ENCODE measurements at places on chromosomes 4 and X. TPM values are rescaled to one million over a fixed set of nuclear protein-coding genes. Genes with fewer than 3 reads are reported as not detected.
A peak's percentile ranks its signal among the peaks of the same experiment; 100 is the strongest.

Gene MAGEB10
- total RNA-seq = not detected

Gene CTAG1B
- total RNA-seq = not detected

Gene ERCC6L
- total RNA-seq = 7.6 TPM

Gene WFS1
- total RNA-seq = 8.2 TPM

Gene ANKRD50
- total RNA-seq = 6.0 TPM

Gene RHOXF2
- not detected for total RNA-seq

Gene ATOH1
- not detected for total RNA-seq

Gene DSPP
- not detected for total RNA-seq

Gene TMPRSS11B
- total RNA-seq = not detected

Gene FAM236D
- not detected for total RNA-seq

Gene CPZ
- not detected for total RNA-seq

Gene CSAG1
- not detected for total RNA-seq

Gene PPP2R2C
- total RNA-seq = 0.55 TPM

Gene AMTN
- total RNA-seq = not detected

DNA sequence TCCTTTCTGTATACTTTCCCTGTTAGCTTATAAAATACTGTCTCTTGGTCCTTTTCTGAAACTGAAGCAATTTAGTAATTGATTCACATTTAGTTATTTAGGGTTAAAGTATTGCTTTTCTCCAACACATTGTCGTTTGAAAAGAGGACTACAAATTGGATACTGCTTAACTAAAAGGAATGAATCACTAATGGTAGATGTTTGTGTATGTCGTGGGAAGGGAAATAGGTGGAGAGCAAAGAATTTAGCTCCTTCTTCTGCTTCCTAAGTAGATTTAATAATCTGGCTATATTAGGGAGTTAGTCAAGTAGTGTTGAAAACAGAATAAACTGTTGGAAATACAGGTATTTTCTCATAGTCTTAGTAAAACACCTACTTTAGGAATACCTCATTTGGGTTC is 27.9 kb downstream of the SLAIN2 start:
- DNase-seq = no peak

- DNase-seq = no peak
These were observed 78.8 kb downstream of the PHEX start for GRCh38 chrX:22110729-22111494.

DNA sequence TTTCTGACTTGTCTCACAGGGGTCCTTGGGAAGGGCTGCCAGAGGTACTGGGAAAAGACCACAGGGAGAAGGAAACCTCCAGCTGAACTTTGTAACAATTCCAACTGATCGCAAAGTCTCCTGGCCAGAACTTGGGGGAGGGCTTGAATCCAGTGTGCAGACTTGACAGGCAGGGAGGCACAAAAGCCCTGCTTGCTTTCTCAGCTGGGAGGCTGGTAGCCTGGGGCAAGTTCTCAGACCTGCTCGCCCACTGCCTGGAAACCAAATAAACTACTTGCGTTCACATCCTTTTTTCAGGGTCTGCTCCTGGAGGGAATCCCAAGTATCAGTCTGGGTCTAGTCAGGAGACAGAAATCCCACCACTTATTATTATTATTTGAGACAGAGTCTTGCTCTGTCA is 48.0 kb upstream of the CASK start:
- no peak for DNase-seq

DNA sequence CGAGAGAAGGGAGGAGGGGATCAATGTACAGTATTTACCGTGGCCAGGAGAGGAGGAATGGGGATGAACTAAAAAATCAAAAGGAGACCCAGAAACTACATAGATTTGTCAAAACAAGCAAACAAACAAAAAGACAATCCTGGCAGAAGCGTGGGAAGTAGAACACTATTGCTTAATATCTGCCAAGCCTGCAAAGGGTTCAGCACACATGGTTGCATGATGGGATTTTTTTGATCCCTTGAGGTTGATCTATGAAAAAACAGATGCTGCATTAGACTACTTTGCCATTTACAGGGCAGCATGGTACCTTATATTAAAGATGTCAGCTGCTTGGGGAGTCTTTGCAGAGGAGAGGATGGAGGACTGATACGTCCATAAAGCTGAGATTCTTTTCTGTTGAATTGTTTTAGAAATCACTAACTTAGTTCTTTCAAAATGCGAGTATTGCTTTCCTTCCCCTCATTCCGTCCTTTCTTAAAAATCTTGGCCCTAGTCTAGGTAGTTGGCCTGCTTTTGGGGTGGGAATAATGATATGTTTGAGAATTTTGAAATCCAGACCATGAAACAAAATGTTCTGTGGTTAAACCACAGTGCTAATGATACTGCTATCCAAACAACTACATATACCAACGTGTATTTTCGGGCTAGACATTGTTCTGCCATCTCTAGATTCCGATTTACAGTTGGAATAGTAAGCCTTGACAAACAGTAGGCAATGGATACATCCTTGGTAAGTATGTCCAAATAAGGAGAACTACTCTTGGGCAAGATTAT is 39.6 kb upstream of the TMEM150C start:
- no peak for DNase-seq

DNA sequence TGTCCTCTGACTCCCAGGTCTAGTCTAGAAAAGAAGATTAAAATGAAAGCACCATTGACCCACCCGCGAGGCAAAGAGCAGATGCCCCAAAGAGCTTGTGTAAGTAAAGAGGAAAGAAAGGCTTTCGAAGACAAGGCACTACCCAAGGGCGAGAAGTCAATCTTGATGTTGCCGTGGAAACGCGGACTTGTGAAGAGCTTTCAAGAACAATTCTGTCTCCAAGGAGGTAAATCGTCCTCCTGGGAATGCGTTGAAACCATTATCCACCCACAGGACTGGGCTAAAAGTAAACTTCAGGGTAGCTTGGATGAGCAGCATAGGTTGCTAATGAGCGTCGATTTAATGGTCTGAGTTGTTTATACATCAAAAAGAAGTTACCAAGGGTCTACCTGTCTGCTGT is 189.3 kb downstream of the DHRSX start:
- DNase-seq = no peak

DNA sequence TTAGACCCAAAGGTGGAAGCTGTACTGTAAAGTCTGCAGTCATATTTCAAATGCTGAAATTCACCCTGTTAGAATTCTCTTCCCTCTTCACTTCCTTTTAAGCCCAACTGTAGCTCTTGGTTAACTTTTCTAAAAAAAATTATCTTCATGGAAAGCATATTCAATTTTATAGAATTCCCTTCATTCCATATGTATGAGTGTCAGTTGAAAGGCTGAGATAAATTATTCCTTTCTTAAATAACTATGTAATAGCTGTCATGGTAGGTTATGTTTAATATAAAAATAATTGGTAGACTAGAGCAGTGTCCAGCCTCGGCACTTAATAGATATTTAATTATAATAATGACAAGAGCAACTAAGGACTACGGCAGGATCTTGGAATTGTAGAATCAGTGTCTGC is 16.8 kb upstream of the ARSH start:
- no peak for DNase-seq

DNA sequence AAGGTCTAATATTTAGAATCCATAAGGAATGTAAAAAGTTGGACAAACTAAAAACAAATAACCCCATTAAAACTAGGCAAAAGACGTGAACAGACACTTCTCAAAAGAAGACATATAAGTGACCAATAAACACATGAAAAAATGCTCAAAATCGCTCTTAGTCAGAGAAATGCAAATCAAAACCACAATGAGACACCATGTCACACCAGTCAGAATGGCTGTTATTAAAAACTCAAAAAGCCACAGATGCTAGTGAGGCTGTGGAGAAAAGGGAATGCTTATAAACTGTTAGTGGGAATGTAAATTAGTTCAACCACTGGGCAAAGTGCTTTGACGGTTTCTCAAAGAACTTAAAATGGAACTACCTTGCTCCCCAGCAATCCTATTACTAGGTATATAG is 674.3 kb upstream of the MAGEB2 start:
- no peak for DNase-seq

GRCh38 chr4:82680834-82681233 is 117.8 kb downstream of the SCD5 start:
- no peak for DNase-seq

DNA sequence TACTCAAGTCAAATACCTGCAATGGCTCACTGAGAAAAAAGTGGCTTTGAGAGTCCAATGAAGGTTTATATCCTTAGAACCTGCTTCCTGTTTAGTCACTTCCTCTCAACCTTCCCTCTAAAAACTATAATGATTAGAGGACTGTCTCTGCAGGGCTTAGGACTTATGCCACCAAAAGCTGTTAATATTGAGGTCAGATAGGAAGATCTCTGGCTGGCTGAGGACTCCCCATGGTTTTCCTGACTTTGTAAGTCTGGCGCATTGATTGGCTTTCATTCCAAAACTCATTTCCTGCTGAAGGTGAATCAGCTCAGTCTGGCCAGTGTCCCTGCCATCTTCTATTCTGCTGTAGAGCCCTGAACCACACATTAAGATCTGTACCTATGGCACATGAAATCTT is 140.9 kb upstream of the ANK2 start:
- peak; percentile 84 for DNase-seq

- DNase-seq = no peak
These were observed 8.0 kb upstream of the MSL3 start for GRCh38 chrX:11750046-11750445.

- DNase-seq = no peak
These were observed 168.8 kb downstream of the MID1IP1 start for GRCh38 chrX:38970074-38970473.

- DNase-seq = no peak
These were observed 39.5 kb downstream of the ADRA2C start for GRCh38 chr4:3805731-3806130.

- no peak for DNase-seq
These were observed 48.9 kb upstream of the TENM3 start for GRCh38 chr4:182194091-182194824.

DNA sequence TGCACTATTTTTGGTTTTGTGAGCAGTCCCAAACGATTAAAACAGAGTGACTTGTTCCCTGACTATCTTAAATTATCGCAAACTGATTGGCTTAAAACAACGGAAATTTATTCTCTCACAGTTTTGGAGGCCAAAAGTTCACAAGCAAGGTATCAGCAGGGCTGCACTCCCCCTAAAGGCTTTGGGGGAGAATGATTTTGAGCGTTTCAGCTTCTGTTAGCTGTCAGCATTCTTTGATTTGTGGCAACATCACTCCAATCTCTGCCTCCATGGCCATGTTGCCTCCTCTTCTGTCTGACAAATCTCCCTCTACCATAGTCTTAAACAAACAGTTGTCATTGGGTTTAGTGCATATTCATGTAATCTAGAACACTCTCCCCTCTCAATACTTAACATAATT is 459.6 kb upstream of the ATOH1 start:
- no peak for DNase-seq

- DNase-seq = no peak
These were observed 1.3 kb downstream of the FAM9C start for GRCh38 chrX:13043138-13043537.

DNA sequence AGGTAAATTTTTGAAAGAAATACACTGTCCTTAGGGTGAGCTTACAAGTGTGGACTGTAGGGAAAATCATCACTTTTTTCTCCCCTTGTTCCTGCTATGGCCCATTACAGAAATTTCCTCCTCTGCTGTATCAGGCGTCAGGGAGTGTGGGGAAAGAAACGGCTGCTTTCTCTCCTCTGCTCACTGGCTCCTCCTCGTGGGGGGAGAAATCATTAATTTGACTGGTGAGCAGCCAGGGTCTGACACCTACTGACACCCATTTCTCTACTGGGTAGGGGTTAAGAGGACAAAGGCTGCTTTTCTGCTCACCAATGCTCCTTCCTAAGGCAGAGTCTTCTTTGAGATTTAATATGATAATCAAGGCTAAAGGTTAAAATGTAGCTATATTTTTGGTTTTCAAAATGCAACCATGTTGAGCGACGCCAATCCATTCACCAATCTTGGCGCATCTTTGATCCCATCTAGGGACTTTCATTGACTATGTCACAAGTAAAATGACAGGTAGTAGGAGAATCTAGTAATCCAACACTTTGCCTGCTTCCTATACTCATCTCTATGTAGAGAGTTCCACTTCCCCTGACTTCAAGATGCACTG is 25.1 kb downstream of the SETD7 start:
- peak; percentile 60 for DNase-seq

DNA sequence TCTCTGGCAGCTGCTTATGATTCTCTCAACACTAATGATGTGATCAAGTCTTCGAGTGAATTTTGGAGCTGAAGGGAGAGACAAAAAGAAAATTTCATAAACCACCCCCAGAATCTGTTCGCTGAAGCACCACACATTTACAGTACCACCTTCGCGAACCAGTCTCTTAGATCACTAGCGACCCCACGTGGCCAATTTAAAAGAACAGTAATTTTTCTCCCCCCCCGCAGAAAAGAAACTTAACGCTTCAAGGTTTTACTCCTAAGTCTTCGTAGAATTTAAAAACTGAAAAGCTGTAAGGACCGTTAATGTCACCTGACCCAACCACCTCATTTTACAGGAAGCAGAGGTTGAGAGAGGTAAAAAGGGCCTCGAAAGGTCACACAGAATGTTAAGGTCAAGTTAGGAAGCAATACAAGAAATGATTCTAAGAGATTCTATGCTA is 187.5 kb downstream of the QDPR start:
- peak; percentile 8 for DNase-seq

All from G401 (cell line).